ENCODE measurements at places on chromosomes 7 and 10. TPM values are rescaled to one million over a fixed set of nuclear protein-coding genes. Genes with fewer than 3 reads are reported as not detected.

The NUP205 gene
- total RNA-seq, result 22.5 TPM

The CLEC5A gene
- not detected for total RNA-seq

The ANKRD30A gene
- total RNA-seq, result 3.0 TPM

The ATP5F1C gene
- total RNA-seq, result 249 TPM

The COPG2 gene
- 16.3 TPM for total RNA-seq

The SOSTDC1 gene
- total RNA-seq, result not detected

Data from subcutaneous adipose tissue (tissue), 4 donors.